Fibroblast of mammary gland (primary cell): ENCODE measurements at places on chromosomes 3 and 15.

DNA sequence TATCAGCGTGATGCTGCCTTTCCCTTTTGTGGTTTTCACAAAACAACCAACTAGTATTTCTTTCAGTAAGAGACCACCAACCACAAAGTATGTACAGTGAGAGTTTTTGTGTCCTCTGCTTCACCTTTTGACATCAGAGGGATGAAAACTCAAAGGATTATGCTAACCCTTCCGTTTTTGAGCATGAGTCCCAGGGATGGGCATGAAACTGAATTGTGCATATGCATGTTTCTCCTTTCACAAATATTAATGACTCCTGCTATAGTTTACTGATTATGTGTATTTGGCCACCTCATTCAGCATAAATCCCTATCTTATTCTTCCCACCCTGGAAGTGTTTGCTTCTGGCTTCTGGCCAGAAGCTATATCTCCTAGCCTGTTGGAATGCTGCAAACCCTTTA, 59.2 kb downstream of the RSRC1 start:
- no peak for DNase-seq

GRCh38 chr3:195117978-195118581, 152.9 kb downstream of the XXYLT1 start:
- no peak for DNase-seq

GRCh38 chr3:189961522-189962161, 159.1 kb downstream of the P3H2 start:
- peak; percentile 84 for DNase-seq

DNA sequence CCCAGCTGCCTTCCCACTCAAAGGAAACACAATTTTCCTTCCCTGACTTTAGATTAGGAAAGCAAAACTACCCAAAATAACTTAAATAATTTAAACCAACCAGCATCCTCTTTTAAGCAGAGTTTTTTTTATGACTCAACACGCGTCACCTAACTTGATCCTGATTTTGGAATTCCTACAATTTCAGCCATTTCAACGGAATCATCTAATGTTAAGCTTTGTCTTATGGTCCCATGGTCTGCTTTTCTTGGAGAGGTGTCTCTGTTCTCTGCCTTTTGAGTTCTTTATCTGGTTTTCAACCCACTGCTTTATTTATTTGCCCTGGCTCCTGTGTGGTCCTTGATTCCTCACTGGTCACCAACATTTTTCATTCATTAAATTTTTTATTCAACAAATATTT, 219.2 kb upstream of the ARHGEF26 start:
- DNase-seq: peak; percentile 74

DNA sequence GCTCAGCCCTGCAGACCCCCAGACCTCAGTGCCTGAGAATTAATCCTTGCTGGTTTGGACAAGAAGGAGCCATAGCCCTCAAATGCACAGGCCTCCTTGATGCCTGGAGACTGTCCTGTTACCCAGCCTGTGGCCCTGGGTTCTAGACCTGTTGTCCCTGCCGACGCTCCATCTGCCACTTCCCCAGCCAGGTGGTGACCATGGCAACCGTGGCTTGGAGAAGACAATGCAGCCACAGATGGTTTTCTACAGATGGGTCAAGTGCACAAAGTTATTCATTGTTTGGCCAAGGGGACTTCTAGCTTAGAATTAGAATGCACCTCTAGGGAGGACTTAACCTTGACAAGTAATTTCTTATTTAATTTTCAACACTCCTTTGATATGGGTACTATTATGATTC, 297.1 kb downstream of the UACA start:
- no peak for DNase-seq

- DNase-seq: no peak
Measured at GRCh38 chr3:150931745-150932144, 26.5 kb upstream of the MINDY4B start.

- peak; percentile 38 for DNase-seq
Measured at GRCh38 chr15:42324308-42324707, 35.0 kb upstream of the CAPN3 start.

- peak; percentile 70 for DNase-seq
Measured at GRCh38 chr3:113914646-113915045, 33.2 kb upstream of the ZDHHC23 start.

GRCh38 chr3:37319784-37320183, 145.4 kb upstream of the LRRFIP2 start:
- DNase-seq: no peak

DNA sequence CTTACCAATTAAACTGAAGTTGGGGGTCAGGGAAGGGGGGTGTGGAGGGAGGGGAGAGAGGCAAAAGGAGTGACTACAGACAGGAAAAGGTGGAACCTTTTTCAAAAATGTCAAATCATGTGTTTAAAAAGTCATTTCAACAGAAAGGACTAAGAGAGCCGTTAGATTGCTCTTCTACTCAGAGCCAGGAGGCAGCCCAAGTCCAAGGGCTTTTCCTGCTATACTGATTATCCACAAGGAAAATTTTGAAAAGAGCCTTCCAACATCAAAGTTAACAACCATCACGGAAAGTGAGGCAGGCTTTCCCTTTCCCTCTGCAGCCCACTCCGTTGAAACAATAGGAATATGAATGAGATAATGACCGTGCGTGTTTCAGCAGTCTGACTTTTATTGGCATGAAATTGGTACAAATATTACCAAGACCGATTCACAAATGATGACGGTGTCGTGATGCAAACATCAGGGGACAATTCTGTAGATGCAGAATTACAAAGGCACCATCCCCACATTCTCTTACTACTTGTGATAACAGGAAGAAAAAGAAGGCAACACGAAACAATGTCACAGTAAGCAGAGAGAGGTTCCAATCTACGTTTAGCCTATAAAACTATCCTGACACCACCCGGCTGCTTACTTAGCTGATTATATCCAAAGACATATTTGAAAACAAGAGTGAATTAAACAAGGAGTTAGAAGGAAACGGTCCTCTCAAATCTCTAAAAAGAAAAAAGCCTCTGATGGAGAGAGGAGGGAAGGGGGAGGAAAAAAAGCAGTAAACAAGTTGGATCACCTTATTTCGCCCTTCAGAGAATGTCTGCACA, 453.7 kb downstream of the FOXP1 start:
- DNase-seq: peak; percentile 82

DNA sequence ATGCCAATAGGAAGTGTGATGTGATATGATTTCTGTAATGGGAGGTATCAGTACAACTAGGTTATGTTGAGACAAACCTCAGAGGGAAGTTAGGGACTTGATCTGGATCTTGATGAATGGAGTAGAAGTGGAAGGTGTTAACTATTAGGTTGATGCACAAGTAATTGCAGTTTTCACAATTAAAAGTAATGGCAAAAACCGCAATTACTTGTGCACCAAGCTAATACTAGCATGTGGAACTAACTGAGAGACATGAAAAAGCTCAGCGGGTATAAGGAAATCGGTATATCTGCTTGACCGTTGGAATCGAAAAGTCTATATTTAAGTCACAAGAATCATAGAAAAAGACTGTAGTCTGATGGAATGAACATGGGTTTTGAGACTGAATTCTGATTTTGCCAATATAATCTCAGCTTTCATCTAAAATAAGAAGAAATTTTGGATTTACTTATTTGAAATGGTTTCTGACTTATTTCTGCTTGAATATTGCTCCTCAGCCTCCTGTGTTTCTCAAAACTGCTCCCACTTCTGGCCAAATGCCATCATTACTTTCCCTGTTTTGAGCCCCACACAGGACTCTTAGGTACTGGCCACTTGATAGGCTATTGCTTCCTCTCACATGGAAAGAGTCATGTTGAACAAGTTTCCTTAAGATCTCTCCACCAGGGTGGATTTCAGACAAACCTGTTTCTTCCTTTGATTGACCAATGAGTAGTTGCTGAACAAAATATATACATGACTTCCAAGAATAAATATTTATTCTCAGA, 271.5 kb upstream of the COL8A1 start:
- DNase-seq: no peak

GRCh38 chr3:28171962-28172361, 69.5 kb upstream of the CMC1 start:
- no peak for DNase-seq

DNA sequence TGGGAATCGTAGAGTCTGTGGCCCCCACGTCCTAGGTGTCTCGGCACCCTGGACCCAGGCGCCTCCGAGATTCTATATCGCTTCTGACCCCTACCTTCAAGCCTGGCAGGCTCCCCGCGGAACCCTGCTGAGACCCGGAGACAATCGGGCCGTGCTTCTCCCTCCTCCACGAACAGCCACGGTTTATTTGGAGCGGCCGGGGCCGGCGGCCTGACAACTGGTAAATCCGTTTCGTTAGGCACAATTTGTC, 1.4 kb downstream of the GATA2 start:
- DNase-seq: no peak

DNA sequence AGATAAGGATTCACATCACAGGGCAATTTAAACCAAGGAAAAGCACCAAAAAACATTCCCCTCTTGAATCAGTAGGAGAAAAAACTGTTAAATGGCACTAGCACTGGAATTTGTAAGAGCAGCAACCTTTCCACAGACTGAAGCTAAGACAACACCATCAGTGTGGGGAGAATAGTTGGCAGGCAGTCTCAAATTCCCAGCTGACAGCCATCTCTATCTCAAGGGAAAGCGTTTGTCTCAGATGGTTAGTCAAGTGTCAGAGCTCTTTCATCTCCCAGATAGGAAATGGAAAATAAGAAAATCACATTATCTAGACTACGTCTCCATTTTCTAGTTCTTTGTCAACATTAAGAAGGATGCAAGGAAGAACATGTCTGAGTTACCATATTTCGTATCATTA, 228.7 kb downstream of the WDR72 start:
- no peak for DNase-seq
